ENCODE measurements at places on chromosomes 16 and 17. TPM values are rescaled to one million over a fixed set of nuclear protein-coding genes. Genes with fewer than 3 reads are reported as not detected.

DNA sequence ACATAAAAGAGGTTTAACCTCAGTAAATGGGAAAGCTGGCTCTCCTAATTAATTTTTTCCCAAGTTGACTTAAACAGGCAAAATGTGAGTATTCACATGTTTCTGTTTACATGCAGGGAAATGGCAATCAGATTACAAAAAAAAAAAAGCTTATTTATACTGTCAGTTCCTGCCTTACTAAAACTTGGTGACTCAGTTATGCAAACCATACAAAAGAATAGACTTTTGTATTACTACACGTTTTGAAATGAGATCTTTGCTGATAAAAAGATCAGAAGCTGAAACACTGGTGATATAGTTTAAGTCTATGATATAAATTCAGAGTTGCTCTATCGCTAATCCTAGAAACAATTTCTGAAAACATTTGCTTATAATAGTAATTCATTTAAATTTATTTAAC, 9.4 kb upstream of the KCNJ2 start:
- no peak for DNase-seq

DNA sequence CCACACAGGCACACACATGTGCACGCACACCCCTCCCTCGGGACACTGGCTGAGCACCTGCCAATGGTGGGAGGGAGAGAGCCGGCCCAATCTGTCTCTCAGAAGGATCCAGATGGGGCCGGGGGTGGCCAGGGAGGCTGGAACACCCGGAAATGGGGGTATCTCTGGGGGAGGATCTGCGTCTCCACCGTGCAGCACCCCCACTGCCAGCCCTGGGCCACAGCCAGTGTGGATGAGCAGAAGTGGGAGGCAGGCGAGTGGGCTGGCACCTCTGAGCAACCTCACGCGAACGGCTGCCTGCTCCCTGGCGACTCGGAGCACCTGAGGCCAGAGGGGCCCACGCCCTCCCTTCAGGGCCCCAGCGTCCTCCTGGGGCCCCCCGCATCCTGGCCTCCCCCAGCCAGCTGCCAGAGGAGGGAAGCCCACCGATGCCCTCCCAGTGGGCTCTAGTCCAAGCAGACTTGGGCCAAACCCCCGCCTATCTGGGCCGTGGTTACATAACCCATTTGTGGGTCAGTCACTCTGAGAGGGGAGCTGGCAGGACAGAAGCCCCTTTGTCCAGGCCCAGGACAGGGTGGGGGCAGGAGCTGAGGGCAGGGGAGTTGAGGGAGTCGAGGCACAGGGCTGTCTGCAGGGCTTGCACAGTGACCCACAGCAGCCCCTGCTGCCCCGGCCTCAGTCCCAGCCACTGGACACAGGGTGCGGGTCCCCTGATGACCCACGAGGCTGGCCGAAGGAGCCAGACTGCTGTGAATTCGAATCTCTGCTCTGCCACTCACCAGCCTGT, 5.6 kb downstream of the CASKIN1 start:
- no peak for DNase-seq

DNA sequence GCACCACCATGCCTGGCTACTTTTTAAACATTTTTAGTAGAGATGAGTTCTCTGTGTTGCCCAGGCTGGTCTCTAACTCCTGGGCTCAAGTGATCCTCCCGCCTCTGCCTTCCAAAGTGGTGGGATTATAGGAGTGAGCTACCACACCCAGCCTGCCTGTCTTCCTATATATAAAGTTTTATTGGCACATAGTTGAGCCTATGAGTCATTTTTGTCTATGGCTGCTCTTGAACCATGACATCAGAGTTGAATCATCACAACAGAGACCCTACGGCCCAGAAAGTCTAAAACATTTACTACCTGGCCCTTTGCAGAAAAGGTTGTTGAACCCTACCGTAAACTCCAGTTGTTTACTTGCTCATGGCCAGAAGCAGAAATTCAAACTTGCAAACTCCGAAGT, 7.9 kb downstream of the SEPTIN12 start:
- DNase-seq = no peak

The RNF135 gene
- total RNA-seq = 37.1 TPM

The HOXB3 gene
- 15.0 TPM for total RNA-seq

The SRR gene
- total RNA-seq = 7.8 TPM
